Breast epithelium (tissue), 4 donors: ENCODE measurements at places on chromosomes 13 and 19.

DNA sequence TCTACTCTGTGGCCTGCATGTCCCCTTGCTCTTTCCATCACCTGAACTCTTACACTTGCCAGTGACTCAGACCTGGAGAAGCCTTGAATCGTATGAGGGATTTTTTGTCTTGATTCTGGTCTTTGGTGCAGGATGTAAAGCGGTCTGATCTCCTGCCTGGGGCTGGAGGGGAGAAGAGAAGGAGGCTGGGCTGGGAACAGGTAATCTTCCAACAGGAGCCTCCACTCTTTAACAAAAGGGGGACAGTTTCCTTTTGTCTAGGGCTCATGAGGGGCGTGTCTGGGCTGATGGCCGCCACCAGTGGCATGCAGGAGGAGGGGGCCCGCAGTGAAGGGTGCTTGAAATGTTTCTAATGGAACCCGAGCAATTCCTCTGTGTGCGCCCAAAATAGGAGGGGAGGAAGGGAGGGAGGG lies 24.7 kb downstream of the NFIX start:
- DNase-seq, result no peak

DNA sequence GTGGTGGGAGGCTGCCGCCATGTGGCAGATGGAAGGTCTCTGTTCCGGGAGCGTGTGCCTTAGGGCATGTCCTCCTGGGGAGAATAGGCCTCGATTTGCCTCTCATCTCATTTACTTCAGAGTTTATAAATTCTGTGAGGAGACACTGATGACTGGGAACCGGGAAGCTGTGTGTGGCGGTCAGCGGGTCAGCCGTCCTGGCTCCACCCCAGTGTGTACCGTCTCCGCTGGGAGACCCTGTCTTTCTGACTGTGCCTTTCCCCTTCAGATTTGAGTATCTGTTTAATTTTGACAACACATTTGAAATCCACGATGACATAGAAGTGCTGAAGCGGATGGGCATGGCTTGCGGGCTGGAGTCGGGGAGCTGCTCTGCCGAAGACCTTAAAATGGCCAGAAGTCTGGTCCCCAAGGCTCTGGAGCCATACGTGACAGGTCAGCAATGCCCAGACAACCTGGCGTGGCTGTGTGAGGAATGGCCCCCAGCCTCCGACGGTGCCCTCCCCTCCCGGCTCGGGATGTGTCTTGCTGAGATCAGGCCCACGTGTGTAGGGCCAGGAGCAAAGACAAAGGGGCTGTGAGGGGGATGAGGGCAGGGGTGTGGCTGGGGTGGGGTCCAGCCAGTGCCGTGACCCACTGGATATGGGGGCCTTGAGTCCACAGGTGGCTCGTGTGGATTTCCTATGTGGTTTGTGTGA lies 21.6 kb downstream of the ATP4B start:
- DNase-seq, result no peak

- no peak for DNase-seq
These were observed 12.5 kb downstream of the MEIS3 start for GRCh38 chr19:47406711-47407416.

DNA sequence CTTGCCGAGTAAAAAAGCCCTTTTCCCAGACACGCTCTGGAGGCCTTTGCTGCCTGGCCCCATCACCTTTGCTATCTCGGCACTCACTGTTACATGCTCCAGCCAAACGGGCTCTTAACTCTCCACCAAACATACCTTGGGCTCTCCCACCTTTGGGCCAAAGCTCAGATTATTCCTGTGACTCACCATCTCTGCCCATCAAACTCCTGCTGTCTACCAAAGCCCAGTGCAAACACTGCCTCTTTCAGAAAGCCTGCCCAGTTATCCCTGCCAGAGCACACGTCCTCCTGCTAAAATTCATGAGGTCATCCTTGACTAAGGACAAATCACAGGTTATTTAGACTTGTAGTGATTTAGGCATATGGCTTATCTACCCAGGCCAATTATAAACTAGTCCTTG lies 48.1 kb upstream of the SERPINE3 start:
- DNase-seq, result no peak

DNA sequence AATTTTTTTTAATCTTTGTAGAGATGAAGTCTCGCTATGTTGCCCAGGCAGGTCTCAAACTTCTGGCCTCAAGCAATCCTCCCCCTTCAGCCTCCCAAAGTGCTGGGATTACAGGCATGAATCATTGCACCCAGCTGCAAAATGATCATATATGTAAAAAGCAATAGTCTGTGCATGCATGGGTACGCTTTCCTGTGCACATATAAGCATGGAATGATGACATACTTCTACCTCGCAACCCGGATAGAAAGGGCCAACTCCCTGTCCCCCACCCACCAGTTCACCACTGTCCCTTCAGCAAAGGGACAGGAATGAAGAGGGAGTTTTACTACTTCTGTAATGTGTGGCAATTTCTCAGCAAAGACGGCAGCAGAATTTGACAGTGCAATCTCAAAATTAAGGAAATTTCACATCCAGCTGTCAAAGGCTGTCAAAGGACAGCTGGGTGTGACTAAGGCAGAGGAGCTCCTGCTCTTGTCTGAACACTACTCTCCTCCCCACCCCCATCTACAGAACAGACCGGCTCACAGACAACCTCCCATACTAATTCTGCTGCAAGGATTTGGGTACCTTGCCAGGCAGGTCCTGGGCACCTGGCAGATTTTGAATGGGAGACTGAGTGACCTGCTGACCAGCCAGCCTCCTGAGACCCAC lies 95.6 kb downstream of the TSHZ3 start:
- no peak for DNase-seq

DNA sequence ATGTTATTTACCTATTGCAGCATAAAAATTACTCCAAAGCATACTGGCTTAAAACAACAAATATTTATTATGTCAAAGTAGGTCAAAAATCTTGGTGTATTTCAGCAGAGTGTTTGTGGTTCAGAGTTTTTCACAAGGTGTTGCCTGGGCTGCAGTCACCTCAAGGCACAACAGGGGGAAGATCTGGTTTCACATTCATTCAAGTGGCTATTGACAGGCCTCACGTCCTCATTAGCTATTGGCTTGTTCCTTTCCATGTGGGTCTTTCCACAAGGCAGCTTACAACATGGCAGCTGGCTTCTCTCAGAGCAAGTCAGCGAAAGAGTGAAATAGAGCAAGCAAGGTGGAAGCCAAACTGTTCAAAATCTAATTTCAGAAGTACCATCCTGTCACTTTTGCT lies 602.9 kb downstream of the OLFM4 start:
- DNase-seq, result no peak

- DNase-seq, result no peak
These were observed 4.6 kb downstream of the AXL start for GRCh38 chr19:41223431-41224234.
